ENCODE measurements at places on chromosomes 3 and 15. TPM values are rescaled to one million over a fixed set of nuclear protein-coding genes. Genes with fewer than 3 reads are reported as not detected.

GRCh38 chr15:55003965-55004873 is 192.5 kb downstream of the RSL24D1 start:
- DNase-seq: no peak

Gene LRRIQ4
- polyA plus RNA-seq: not detected

Gene TGM5
- polyA plus RNA-seq: not detected

Gene ZFYVE19
- 22.7 TPM for polyA plus RNA-seq

DNA sequence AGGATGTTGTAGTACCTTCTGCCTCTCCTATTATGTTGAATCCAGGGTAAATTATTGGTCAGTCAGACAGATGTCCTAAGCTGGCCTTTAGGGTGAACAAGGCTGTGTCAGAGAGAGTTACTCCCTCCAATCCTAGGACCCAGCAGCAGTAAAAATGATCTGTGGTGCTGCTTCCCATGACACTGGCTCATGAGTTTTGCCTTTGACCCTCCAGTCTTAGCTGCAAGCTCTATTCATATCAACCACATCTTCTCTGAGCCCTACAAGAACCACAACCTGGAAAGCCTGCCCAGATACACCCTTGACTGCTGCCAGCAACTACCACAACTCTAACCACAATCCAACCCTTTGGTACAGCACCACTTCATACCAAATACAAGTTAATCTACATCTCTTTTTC is 27.2 kb upstream of the PHLDB2 start:
- no peak for DNase-seq

Gene FOXB1
- 0.91 TPM for polyA plus RNA-seq

Gene KBTBD12
- not detected for polyA plus RNA-seq

GRCh38 chr15:37995461-37996347 is 61.3 kb downstream of the TMCO5A start:
- DNase-seq: no peak

DNA sequence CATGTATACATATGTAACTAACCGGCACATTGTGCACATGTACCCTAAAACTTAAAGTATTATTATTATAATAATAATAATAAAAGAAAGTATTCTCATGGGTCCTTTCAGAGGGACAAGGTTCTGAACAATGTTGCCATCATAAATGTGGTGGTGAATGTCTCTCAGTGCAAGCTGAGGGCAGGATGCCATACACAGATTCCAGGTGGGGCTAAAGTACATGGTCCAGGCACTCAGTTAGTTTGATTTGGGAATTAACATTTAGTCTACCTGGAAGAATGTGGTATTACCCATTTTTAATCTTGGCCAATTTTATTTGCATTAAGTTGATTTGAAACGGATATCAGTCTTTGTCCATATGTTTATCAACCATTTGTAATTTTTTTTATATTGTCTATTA is 24.5 kb downstream of the PDE8A start:
- no peak for DNase-seq

DNA sequence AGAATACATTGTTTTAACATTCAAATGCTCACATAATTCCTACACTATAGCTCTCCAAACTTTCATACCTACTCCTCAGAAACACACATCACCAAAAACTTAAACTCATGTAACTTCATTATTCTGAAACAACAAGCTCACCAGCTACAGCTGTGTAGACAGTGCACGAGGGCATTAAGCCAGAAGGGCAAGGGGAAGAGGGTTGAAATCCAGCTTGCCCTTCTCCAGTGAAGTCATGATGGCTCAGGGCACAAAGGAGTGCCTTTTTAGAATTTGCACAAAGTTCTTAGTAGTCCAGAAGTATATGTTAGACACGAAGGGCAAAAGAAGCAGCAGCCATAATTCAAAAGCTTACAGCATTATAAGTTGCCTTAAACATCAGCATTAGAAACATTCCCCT is 8.6 kb downstream of the SLC12A6 start:
- no peak for DNase-seq

GRCh38 chr3:112000966-112001365 is 2.2 kb downstream of the TAGLN3 start:
- DNase-seq: no peak

DNA sequence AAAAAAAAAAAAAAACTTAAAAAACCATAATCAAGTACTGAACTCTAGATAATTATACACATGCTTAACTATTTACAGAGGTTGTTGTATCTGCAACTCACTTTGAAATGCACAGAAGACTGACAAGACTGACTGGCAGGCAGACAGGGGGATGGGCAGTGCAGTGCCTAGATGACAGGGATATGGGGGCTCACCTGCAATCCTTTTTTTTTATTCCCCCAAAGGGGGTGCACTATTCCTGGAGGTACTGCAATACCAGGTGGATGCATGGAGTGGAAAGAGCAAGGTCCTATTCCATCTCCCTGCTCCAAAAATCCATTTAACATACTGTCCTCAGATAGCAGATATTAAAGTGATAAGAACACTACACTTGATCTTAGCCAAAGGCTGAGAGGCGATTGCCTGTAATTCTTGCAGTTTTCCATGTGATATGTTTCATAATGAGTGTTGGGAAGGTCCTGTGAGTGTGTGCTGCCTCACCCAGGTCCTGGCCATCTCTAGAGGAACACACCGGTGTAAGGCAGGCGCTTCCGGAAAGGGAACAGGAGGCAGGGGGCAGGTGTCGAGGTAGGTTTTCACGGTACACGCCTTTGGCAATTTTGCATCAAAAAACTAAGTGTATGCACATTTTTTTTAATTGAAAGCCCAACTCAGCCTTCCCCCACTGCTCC is 22.7 kb downstream of the SEC61A1 start:
- no peak for DNase-seq

Gene RSRC1
- 43.1 TPM for polyA plus RNA-seq

GRCh38 chr15:84582583-84583157 is 18.1 kb upstream of the ZSCAN2 start:
- no peak for DNase-seq

DNA sequence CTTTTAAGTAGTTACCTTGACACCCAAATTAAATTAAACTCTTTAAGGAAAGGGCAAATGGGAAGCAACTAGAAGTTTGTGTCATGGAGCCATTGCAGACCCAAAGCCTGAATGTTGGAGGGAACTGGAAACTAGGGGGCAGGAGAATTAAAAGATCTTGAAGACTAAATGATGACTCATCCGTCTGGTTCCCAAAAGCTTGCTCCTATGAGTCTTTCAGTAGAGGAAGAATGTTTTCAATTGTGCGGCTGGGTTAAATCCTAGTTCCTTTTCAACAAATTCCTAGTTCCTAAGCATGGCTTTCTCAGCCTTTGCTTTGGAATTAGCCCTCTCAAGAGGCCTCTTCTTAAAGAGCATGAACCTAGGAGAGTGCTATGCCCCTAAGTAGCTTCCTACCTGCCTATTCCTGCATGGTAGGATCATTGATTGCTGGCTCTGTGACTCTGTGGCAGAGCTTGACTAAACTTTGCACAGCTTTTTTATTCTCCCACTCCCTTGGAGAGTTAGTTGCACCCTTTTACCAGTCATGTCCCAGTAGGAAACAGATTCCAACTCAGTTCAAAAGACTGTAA is 17.7 kb downstream of the CLEC3B start:
- no peak for DNase-seq

DNA sequence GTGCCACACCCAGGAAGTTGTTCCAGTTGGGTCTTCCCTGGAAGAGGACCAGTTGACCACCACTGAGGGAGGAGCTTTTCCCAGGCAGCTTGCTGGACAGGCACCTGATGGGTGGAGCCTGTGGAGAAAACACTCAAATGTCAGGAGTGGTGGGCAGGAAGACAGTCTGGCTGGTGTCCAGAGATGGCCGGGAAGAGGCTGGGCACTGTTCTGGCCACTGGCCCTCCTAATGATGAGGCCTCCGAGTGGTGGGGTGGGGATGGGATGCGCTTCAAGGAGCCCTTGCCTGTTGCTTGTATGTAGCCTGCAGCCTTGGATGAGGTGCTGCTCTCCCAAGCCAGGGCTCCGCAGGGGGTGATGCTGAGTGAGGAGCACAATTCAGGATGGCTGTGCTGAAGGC is 12.3 kb downstream of the PLEKHO2 start:
- no peak for DNase-seq

DNA sequence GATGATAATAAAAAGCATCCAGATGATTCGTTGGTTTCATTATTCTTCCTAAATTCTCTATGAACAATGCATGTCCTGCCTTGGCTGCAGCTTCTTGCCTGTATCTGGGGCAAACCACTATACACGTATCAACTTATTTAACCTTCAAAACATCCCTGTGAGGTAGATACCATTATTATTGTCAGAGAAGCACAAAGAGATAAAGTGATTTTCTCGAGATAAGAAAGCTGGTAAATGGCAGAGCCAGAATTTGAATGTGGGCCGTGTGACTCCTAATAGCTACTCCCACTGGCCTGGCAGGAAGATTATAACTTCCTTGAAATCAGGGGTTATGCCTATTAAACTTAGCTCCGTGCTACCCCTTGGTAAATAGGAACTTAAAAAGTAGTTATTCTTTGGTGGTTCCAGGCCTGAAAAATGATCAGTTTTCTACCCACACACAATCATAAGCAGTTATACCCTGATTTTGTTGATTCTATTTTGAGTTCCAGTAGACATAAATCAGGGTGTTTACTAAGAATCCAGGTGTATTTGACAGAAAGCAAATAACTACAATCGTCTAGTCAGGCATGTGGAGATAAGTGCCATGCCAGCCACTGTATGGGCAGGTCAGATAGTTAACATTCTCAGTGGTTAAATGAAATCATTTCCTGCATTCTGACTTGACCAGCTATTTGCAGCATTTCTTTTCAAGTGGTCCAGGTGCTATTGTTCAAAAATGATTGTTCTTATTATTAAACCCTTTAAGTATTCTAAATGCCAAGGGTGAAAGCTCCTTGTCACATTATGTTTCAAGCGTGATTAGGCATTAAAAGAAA is 99.2 kb upstream of the LRRN1 start:
- DNase-seq: no peak

DNA sequence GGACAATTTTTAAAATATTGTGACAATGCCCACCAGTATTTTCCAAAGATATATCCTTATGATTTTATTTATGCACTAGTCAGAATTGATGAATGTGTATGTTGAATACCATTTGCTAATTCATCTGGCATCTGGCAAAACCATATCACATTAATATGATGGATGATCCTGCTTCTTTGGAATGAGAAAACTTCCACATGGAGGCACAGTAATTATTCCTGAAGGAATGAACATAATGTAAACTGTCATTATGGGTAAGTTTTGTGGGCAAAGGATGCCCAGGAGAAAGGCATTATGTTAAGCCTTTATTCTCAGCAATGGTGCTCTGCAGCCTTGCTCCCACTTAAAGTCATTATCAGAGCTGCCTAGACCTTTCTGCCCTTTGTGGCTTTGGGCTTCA is 113.0 kb upstream of the MME start:
- DNase-seq: no peak

DNA sequence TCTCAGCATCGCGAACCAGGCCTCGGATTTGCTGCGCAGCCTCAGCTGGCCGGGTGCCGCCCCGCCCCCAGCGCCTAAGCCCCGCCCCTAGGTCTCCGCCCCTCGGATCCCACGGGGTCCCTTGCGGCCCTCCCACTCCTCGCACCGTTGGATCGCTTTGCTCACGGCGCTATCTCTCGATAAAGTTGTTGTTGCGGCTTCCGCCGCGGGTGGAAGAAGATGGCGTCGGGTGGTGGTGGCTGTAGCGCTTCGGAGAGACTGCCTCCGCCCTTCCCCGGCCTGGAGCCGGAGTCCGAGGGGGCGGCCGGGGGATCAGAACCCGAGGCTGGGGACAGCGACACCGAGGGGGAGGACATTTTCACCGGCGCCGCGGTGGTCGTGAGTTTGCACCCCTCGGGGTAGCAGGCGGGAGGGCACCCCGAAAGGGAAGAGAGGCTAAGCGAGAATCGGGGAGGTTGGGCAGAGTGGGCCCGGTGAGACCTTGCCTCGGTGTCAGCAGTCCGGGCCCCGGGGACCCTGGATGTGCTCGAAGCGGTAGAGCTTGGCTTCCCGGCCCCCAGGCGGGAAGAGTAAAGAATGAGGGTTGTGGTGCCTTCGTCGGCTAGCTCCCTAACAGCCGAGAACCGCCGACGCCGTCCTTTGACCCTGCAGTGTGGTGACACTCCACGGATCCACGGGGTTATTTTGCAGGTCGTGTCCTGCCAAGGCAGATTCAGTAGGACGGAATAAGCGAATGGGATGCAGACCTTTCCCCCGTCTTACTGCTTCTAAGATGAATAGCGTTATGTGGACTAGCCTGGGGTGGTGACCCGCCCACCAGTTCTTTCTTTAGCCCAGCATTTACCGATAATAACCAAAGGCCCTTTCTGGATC is at the start of gene SNX1:
TSS of gene SNX1 (plus strand) at position 188 of the 873 bp plus-strand sequence. CDS start at position 220, 32 bp downstream.
- peak; percentile 91 for DNase-seq

GRCh38 chr3:111299192-111299615 is 227.6 kb downstream of the NECTIN3 start:
- no peak for DNase-seq

DNA sequence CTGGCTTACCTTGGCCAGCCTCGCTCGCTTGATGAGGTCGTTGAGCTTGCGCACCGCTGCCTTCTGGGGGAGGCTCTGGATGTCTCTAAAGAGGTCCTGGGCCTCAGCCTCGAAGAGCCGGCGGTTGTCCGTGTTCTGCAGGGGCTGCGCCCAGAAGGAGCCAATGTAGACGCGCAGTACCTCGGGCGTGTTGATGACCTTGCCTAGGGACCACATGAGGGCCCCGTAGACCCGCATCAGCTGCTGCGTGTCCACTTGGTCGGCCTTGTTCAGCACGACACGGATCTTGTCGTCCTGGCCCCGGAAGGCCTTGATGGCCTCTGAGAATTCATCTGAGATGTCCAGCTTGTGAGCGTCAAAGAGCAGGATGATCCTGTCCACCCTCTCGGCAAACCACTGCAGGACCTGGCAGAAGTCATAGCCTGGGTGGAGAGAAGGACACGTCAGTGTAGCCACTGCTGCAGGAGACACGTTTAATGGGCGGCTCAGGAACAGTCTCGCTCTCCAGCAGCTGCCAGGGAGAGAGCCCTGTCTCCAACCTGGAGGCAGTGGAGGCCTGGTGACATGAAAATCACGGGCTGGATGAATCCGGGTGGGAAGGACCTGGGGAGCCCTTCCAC is 25.5 kb upstream of the SPTBN5 start:
- DNase-seq: no peak

- DNase-seq: no peak
These were observed 235.3 kb downstream of the ABHD5 start for GRCh38 chr3:43926055-43926454.

Gene TMEM212
- polyA plus RNA-seq: not detected

Gene MEX3B
- not detected for polyA plus RNA-seq

DNA sequence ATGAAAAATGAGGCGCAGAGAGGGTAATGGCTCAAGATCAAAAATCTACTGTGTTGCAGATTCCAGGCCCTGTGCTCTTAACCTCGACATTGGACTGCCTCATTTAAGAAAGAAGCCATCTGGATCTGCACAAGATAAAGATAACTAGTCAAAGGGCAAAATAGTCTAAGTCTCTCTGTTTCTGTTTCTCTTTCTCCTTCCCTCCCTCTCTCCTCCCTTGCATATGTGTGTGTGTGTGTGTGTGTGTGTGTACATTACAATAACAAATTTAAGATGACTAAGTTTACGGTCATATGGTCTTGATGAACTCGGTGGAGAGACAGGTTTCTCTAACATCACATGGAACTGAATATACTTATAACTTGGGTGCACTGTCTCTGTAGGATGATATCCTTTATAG is 69.2 kb downstream of the MEIS2 start:
- no peak for DNase-seq

Gene THPO
- polyA plus RNA-seq: not detected
